ENCODE measurements at places on chromosomes 13 and 19.

GRCh38 chr19:40320558-40320935, 27.6 kb downstream of the C19orf47 start:
- DNase-seq, result no peak

DNA sequence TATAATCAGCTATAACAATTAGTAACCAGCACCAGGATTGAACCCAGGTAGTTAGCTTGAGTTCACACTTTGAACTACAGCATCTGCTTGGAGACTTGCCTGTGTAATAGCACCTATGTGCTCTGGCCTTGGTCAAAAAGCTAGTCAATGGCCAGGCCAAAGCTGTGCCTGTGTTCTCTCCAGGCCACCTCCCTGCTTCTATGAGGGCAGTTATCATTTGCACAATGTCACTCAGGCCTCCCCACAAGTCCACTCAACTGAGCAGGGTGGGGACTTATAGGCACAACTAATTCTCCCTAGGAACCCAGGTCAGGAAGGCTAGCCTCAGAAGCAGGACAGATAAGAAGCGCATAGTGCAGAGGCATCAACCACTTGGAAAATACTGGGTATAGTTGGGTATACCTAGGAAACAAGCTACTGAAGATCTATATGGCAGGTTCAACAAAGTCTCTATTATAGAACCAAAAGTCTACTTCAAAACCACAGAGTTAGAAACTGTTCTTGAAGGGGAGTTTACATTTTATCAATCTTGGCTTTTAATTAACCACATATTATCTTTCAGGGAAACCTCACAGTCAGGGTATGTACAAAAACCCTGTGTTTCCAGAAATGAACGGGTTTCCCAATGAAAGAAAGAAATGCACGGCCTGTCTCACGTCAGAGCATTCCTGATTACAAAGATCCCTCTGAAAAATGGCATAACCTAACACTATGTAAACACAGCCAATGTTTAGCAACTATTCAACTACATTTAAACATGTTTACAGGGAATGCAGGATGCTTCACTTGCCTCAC, 140.9 kb downstream of the ABCC4 start:
- peak; percentile 52 for DNase-seq

DNA sequence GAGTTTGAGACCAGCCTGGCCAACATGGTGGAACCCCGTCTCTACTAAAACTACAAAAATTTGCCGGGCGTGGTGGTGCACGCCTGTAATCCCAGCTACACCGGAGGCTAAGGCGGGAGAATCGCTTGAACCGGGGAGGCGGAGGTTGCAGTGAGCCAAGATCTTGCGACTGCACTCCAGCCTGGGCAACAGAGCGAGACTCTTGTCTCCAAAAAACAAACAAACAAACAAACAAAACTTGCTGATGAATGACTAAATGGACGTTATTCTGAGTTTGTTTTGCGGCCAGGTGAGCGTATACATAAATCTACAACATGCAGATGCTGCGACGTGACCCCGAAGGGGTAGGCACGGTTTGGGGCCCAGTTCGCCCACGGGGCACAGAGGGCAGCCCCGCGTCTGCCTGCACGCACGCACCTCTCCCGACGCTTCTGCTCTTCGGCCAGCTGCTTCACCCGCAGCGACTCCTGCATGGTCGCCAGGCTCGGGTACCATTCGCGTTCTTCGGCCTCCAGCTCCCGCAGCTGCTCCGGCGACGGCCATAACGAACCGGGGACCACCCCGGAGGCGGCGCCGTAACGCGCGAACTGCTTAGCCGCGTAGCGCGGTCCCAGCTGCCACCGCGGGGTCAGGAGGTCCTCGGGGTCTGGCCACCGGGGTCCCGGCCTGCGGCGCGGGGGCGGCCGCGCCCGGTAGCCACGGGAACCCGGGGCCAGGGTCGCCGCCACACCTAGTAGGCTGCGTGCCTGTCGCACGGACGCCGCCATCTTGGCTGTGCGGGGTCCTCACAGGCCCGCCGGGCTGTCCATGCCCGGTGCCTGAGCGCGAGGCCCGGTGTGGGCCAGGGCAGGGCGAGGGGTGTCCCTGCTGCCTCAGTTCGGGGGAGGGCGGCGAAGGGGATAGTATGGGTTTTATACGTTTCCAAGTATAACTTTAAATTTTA, at the start of gene GADD45GIP1:
GADD45GIP1 (minus strand) TSS at position 778 of the 943 bp plus-strand sequence; CDS start at position 767, 11 bp downstream.
- peak; percentile 77 for DNase-seq

GRCh38 chr19:19268453-19269385, 4.4 kb downstream of the TM6SF2 start:
- no peak for DNase-seq

GRCh38 chr13:112066624-112067004, 335 bp upstream of the SOX1 start:
- peak; percentile 38 for DNase-seq

- DNase-seq, result peak; percentile 96
Observed at GRCh38 chr19:9323919-9324583, at the start of gene ZNF559. Gene ZNF559 (plus strand): TSS chr19:9324179. CDS start chr19:9338550, 14,371 bp downstream.

DNA sequence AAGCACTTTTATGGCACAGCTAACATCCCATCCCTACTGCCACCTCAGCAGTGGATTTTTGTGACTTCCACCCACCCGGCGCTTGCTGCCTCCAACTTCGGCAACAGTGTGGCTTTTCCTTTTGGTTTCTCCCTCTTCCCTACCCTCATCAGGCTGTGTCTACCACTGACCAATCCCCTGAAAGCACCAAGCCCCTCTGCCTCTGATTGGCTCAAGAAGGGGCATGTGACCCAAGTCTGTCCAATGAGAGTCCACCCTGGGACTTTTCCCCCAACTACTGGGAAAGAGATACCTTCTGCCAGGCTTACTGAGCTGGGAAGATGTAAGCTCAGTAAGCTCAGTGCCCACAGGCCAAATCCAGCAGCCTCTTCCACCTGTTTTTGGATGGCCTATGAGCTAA, 5.8 kb downstream of the SMIM7 start:
- DNase-seq, result no peak

- DNase-seq, result no peak
Observed at GRCh38 chr13:111915104-111915551, 151.8 kb upstream of the SOX1 start.

DNA sequence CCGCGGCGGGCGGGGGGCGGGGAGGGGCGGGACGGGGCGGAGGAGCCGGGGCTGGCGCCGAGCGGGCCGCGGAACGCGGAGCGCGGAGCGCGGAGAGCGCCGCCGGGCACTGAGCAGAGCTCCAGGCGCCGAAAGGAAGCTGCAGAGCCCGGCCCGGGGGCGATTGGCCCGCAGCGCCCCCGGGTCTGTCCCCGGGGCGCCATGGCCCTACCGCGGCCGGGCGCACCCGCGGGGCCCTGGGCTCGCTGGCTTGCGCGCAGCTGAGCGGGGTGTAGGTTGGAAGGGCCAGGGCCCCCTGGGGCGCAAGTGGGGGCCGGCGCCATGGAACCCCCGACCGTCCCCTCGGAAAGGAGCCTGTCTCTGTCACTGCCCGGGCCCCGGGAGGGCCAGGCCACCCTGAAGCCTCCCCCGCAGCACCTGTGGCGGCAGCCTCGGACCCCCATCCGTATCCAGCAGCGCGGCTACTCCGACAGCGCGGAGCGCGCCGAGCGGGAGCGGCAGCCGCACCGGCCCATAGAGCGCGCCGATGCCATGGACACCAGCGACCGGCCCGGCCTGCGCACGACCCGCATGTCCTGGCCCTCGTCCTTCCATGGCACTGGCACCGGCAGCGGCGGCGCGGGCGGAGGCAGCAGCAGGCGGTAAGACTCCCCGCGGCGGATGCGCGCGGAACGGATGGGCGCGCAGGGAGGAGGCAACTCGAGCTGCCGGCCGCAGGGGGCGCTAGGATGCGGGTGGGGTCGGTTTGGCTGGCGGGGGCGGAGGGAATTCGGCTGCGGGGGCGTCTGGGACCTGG, at the start of gene PDE4A:
PDE4A (plus strand) TSS at position 95 of the 796 bp plus-strand sequence; CDS start at position 322, 227 bp downstream.
- DNase-seq, result no peak

DNA sequence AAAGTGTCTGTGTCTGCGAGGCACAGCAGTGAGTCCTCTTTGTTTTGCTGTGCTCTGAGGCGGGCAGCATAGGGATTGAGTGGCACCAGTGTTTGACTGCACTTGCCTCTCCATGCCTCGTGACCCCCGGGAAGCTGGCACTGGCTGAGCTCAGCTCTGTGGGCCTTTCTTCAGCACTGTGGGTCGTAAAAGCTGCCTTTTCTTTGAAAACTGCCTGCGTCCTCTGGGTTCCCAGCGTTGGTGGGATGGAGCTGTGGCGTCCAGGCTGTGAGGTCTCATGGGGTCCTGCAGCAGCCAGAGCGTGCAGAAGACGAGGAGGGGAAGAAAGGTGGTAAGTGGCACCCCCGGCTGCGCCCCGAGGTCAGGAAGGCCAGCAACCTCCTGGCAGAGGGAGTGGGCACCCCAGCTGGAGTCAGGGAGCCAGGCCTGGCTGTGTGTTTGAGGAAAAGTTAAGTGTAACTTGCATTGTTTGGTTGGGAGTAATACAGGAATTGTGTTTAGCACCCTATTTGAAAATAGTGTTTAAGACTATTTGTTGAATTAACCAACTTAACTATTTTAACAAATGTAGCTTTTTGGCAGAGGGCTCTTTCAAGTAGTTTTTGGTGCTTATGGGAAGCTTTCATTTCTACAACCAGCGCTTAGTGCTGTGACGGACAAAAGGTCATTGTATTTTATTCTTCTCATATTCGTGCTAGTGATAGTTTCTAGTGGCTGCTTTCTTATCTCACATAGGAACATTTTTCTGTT, 79.3 kb upstream of the TEX29 start:
- DNase-seq, result no peak

- peak; percentile 83 for DNase-seq
Observed at GRCh38 chr19:44141191-44142058, at the start of gene ZNF234. Gene ZNF234 (plus strand): TSS chr19:44141554. CDS start chr19:44144633, 3,079 bp downstream.

DNA sequence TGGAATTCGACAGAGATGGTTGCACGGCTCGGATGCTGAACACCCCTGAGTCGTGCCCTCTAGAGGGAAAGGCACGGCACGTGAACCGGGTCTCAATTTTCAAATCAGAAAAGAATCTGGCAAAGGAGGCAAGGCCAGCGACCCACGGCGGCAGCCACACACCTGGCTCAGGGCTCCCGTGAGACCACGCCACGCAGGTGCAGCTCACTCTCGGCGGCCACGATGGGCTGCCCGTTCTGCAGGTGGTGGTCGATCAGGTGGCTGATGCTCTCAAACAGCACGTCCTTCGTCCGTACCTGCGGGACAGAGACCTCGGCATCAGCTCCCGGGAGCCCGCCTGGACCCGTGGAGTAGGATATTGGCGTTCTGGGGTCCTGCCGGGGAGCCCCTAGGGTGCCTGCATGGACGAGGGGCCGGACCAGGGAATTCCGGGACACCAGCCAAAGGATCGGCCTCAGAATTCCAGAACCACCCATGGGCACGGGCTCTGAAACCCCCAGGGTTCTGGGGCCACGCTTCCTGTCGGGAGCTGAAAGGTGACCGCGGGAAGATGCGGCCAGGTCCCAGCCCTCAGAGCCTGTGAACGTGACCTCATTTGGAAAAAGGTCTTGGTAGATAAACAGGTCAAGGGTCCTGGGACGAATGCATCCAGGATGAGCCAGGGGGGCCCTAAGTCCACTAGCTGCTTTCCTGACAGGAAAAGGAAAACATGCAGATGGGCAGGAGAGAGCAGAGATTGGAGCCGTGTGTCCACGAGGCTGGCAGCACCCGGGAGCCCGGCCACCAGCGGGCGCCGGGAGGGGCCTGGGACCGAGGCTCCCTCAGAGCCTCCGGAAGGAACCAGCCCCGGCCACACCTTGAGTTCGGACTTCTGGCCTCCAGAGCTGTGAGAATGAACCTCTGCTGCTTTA, 10.1 kb upstream of the C2CD4C start:
- no peak for DNase-seq

DNA sequence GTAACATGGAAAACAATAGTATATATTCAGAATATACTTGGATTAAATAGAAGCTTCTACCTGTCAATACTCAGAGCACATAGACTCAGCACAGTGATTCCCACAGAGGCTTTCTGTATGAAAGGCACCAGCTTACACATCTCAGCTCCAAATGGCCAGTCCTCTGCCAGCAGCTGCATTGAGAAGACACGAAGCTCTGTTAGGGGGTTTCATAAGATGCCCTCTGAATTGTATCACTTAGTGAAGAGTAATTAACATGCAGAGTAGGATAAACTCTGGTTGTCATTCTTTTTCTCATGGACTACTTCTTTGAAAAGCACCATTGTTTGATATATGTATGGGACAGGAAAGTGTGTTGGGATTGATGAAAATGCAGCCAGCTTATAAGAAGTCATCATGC, 15.2 kb downstream of the EDNRB start:
- no peak for DNase-seq

DNA sequence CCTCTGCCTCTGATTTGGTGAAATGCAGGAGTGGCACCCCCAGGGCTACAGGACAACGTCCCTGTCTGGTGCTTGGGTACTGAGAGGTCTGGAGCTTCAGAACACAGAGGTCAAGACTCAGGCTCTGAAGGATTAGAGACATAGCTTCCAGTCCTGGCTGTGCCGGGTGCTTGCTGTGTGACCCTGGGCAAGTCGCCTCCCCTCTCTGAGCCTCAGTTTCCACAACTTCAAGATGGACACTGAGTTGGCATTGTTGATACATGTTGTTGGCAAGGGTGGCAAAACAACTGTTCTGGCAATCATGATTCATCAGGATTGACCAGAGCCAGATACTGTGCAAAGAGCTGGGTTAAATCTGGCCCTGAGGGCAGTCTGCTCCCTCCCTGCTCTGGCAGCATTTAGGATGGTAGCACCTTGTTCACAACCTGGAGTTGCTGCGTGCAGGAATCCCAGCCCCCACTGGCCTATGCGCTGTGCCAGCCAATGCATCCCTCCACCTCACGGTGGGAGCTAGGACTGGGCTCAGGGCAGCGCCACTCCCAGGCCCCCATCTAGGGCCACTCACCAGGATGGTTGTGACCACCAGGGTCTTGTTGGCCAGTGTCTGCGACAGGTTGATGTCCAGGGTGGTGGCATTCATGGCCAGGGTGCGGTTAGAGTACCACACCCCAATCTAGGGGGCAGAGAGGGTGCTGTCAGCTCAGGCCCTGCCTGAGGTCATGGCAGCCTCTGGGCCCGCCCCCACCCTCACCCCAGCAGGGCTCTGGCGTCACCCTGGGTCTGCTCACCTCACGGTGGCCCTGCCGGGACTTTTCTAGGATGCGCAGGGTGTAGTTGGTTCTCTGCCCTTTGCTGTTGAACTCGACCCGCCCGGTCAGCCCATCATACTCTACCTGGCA, 16.7 kb downstream of the GRIK5 start:
- no peak for DNase-seq

GRCh38 chr19:48715681-48716171, 3.8 kb downstream of the MAMSTR start:
- DNase-seq, result no peak

DNA sequence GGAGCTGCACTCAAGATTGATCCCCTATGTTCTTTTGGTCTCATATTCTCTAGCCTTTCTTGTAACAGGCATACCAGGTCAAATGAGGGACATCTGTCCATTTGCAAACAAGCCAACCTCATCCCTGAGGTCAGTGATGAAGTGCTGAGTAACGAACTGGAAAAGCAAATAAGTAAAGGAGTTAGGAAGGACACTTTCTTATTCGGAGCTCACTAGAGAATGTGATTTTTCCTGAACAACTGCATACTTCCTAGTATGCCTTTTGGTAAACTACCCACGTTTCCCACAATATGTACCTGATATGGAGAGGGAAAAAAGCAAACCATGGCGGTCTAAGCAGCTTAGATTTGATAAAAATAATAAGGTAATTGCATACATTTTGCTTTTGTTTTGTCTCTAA, 91.0 kb upstream of the MYCBP2 start:
- no peak for DNase-seq

- no peak for DNase-seq
Observed at GRCh38 chr19:30222992-30223865, 149.0 kb upstream of the ZNF536 start.
